Hematopoietic multipotent progenitor cell treated with erythropoietin and hydrocortisone succinate and interleukin-3 and kit ligand, for 6 days (in vitro differentiated cells): ENCODE measurements at places on chromosomes 11 and 22.

DNA sequence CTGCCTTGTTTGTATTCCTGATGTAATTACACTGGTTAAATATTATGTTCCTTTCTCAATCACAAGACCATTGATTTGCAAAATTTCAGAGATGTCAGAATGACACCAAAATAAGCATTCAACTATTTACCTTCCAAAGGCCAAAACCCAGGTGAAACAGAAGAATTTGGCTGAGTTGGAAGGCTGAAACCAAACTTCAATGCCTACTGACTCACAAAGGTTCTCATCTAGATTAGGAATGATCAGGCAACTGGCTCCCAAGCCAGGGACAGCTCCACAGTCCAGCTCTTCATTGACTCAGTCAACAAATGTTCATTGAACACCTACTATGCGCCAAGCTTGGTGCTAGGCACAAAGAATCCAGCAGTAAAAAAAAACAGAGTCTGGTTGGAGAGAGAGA is 13.4 kb upstream of the SLC35C1 start:
- DNase-seq = no peak

DNA sequence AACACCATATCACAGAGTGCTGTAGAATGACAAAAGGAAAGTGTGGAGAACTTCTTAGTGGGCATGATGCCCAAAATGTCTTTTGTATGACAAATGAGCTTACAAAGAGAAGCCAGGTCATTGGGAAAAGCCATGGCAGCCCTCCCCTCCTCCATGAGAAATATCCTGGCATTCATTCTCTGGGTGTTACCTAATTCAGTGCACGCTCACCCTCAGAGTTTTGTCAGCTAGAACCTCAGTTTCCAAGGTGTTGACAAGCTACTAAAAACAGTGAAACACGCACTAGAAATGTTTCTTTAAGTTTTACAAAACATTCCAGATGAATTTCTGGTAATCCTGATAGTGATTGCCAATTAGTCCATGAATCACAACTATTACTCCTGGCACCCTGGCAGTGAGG is 105.4 kb upstream of the FSHB start:
- no peak for DNase-seq

DNA sequence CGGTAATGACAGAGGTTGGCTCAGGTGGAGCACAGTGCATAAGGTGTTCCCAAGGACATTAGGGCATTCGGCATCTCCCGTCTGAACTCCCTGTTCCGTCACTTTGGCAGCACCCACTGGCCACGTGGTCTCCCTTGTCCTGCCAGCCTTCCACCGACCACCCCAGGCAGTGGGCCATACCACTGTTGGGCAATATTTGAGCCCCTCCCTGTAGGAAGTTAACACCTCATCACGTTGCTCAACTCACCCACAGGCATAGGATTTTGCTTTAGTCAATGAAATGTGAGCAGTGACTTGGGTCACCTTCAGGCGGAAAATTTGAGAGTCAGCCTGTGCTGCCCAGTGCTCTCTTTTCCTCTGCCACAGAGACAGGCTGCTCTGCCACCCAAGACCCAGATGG is 44.0 kb downstream of the SERPINH1 start:
- no peak for DNase-seq

- DNase-seq = no peak
These were observed 24.9 kb downstream of the PGM2L1 start for GRCh38 chr11:74373382-74373781.

- no peak for DNase-seq
These were observed 45.4 kb downstream of the GRAMD1B start for GRCh38 chr11:123475469-123475868.

- no peak for DNase-seq
These were observed 30.4 kb downstream of the RTN4R start for GRCh38 chr22:20237480-20238440.

- DNase-seq = no peak
These were observed 103.1 kb downstream of the KIRREL3 start for GRCh38 chr11:126897430-126897829.

DNA sequence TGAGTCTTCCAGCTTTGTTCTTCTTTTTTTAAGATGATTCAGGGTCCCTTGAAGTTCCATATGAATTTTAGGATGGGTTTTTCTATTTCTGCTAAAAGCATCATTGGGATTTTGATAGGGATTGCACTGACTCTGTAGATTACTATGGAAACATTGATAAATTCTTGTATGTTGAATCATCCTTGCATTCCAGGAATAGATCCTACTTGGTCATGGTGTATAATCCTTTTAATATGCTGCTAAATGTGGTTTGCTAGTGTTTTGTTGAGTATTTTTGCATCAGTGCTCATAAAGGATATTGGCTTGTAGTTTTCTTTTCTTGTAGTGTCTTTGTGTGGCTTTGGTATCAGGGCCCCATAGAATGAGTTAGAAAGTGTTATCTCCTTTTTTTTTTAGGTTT is 34.9 kb upstream of the PHOX2A start:
- DNase-seq = no peak

DNA sequence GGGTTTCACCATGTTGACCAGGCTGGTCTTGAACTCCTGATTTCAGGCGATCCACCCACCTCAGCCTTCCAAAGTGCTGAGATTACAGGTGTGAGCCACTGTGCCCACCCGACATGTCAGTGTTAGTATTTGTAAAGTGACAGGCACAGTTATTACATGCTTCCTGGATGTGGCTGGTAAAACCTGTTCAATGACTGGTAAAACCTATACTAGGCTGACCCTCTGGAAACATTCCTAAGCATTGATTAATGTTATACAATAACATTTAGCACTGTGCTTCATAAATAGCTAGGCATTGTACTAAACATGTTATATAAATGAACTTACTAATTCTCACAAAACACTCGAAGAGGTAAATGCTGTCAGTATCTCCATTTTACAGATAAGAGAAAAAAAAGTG is 20.9 kb upstream of the JHY start:
- DNase-seq = no peak

- no peak for DNase-seq
These were observed 13.0 kb upstream of the CLTCL1 start for GRCh38 chr22:19304547-19304946.
